NCI-H446 (cell line): ENCODE measurements at places on chromosomes 13 and 19.

DNA sequence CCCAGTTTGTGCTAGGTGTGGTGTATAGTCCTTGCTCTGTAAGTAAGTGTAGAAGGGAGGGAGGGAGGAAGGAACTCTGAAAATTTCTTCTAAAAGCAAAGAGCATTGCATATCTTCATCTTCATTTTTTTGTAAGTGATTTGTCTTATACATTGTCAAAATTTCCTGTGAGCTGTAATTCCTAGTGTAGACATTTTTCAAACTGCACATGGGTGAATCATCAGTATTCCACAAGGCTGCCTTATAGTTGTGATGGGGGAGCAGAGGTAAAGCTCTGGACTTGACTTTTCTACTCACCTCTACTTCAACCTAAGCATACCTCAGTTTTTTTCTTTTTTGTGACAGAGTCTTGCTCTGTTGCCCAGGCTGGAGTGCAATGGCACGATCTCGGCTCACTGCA lies 86.9 kb downstream of the CDK8 start:
- DNase-seq, result no peak

GRCh38 chr19:10168386-10168948 lies 26.3 kb downstream of the DNMT1 start:
- DNase-seq, result no peak

- DNase-seq, result no peak
Measured at GRCh38 chr13:43074824-43075510, 51.6 kb downstream of the DNAJC15 start.

DNA sequence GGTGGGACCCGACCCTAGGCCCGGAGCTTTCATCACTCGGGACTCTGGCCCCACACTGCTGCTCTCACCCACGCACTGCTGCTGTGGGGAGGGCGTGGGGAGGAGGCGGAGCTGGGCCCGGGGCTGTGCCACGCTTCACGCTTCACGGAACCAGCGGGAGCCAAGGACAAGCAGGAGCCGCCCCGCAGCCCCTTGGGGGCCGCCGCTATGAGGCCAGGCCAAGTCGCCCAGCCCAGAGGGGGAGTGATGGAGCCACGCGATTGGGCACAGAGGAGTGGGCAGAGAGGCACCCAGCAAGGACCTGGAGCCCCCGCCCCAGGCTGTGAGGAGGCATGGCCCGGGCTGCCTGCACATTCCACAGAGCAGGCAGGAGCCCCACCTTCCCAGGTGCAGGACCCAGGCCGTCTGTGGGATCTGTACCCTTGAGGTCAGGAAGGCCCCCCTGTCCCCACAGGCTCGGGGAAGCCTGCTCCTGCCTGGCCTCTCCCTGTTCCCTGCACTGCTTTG lies 10.2 kb upstream of the SUPT20H start:
- DNase-seq, result no peak

- DNase-seq, result no peak
Measured at GRCh38 chr13:113171250-113172125, 13.0 kb downstream of the PROZ start.

- no peak for DNase-seq
Measured at GRCh38 chr13:74077792-74078191, 56.4 kb downstream of the KLF12 start.

DNA sequence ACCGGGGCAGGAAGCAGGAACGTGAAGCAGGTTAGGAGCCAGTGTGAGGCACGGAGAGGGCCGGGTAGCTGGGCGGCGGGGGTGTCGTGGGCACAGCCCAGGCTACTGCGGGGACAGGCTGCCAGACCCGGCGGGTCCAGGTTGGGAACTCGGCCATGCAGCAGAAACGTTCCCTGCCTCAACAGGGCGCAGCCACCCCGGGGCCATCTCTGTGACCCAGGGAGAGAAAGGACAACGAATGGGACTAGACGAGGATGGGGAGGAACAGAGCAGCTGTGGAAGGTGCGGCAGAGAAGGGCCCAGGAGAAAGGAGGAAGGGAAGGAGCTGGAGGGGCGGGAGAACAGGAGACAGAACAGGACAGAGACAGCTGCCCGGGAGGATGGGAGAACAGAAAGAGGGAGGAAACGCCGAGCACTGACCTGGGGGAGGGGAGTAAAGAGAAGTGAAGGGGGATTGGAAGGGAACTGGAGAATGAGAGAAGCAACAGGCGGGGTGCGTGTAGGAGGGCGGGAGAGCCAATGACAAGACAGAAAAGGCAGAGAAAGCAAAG lies 12.9 kb upstream of the GARIN5A start:
- DNase-seq, result no peak

GRCh38 chr13:35694549-35695447 lies 218.3 kb upstream of the MAB21L1 start:
- DNase-seq, result no peak

- no peak for DNase-seq
Measured at GRCh38 chr13:87131611-87132010, 539.6 kb upstream of the SLITRK5 start.

- no peak for DNase-seq
Measured at GRCh38 chr13:56697011-56697410, 443.7 kb upstream of the PRR20A start.

DNA sequence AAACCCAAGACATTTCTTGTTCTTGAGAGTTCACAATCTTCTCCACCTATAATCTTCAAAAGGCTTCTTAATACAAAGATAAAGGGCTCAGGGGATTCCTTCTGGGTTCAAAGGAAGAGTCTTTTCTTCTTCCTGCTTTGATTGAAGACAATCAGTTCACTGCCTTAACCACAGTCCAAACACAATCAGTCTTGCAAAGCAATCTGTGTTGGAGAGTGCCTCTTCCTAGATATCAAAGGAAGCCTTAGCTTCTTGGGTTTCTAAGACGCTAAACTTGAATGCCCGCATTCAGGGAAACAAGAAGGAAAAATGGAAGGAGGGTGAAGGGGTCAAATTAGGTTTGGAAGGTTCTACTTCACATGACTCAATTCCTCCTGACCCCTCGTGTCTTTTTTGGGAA lies 27.2 kb downstream of the RANBP3 start:
- no peak for DNase-seq
